ENCODE measurements at places on chromosomes 3 and 15.

DNA sequence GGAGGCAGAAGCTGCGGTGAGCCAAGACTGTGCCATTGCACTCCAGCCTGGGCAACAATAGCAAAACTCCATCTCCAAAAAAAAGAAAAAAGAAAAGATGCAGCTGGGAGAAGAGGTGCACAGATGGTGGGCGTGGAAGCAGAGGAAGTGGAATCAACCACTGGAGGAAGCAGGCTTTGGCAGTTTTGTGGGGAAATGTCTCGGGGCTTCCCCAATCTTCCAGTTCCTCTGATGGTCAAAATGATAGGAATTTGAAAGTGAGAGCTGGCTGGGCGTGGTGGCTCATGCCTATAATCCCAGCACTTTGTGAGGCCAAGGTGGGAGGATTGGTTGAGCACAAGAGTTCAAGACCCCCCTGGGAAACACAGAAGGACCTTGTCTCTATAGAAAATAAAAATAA, 48.1 kb upstream of the SMAD3 start:
- peak; percentile 41 for DNase-seq

- DNase-seq: no peak
These were observed 47.0 kb upstream of the FSTL1 start for GRCh38 chr3:120497818-120498217.

- no peak for DNase-seq
These were observed 9.7 kb upstream of the CXCR6 start for GRCh38 chr3:45933591-45933990.

- peak; percentile 82 for DNase-seq
These were observed 242.2 kb downstream of the SLCO3A1 start for GRCh38 chr15:92095693-92096092.

- no peak for DNase-seq
These were observed 142.8 kb upstream of the PLSCR5 start for GRCh38 chr3:146747928-146748327.

DNA sequence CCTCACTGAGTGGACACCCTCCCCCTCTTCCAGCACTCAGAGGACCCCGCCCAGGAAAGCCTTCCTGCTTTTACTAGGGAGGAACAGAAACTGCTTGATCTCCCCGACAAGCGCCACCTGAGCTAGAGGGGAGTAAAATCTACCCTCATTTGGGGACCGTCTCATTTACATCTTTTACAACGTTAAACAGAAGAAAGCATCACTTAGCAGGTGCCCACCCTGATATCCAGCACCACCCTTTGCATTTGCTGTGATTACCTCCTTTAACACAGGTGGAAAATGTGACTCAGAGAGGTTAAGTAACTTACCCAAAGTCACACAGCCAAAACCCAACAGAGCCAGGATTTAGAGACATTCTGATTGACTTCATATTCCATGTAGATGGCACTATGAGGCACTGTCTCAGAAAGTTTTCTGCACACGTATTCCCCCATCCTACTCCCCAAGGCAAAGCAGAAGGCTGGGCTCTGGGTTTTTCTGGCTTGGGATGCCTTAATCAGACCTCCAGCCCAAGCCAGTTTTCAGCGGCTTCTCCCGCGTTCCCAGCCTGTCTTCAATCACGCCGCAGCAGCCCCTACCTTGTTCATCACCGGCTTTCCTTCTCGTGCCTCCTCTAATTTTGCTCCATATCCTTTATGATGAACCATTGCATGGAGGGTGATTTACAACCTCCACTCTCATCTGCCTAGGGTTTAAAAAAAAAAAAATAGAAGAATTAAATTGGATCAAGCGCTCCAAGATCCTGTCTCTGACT, 314.6 kb upstream of the PROK2 start:
- no peak for DNase-seq

DNA sequence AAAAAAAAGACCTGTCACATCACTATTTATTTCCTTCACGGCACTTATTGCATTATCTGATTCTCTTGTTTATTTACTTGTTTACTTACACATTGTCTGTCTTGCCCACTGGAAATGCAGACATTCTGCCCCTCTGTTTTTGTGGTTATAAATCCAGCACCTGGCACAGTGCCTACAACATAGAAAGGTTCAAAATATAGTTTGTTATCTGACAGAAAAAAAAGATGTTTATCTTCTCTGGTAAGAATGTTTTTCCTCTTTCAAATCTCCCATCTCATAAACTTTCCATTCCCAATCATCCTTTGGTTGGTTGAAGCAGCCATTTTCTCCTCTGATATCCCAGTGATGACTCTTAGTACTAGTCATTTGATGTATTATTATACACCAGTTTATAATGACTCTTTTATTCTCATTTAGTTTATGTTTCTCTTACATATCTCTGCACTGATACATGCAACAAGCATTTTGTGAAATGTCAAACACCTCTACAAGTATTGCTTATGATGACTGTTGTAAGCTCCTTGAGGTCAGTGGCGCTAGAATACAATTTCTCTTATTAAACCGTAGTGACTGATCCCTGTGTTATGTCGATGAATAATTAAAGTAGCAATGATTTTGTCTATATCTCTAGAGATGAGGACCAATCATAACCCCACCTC, 398.4 kb upstream of the TBL1XR1 start:
- DNase-seq: no peak

- DNase-seq: no peak
These were observed 21.4 kb downstream of the RAD54L2 start for GRCh38 chr3:51559961-51560360.

- DNase-seq: no peak
These were observed 11.7 kb downstream of the TF start for GRCh38 chr3:133757701-133758567.

- no peak for DNase-seq
These were observed 11.5 kb downstream of the SEMA7A start for GRCh38 chr15:74422265-74422651.

- DNase-seq: no peak
These were observed 25.8 kb downstream of the SNX1 start for GRCh38 chr15:64121614-64122013.

- DNase-seq: no peak
These were observed 11.1 kb downstream of the LRTM1 start for GRCh38 chr3:54916732-54917131.

DNA sequence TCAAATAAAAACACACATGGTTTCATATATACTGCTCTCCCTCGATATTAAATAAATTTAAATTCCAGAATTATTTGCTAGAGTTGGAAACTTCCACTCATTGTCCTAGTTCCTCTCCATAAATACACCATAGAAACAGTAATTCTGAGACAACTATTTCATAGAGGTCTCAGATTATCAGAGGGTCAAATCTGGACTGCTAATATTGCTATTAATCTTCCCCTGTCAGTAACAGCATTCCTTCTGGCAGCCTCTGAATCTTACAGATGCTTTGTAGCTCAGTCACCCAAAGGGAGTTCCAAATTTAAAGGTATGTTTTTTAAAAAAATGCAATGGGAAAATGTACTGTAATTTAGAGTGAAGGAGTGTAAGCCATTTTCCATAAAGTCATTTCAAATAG, 428.8 kb downstream of the PYDC2 start:
- DNase-seq: no peak

DNA sequence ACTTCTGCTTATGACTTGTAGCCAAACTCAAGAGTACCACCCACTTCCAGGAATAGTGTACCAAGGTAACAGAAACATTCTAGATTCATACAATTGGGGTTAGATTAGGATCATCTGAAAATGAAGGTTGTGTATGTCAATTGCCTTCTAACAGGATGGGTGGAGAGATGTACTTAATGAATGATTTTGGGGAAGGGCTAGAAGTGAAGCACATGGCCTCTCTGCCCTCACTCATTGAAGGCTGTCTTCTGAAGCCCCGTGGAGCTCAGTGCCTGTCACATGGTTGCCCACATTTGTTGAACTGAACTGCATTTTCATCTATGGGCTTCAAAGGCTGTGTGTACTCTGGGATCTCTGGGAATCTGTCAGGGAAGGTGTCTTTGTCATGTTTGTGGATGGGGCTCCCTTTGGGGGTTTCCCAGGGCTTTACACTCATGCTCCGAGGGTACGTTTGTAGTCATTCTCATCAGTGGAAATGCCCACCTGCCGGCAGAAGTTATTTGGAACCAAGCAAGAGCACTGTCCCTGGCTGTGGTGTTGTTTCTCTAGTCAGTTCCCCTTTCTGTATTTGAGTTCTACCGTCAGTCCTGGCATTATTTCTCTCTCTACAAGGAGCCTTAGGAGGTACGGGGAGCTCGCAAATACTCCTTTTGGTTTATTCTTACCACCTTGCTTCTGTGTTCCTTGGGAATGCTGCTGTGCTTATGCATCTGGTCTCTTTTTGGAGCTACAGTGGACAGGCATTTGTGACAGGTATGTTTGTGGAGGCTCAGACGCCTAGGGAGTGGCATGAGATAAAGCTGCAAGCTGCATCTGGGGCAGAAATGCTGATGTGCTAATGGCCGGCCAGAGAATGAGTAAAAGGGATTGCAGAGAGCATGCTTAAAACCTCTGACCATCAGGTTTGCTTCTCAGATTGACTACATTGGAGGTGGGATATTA, 22.4 kb downstream of the CD86 start:
- DNase-seq: peak; percentile 81

- peak; percentile 99 for DNase-seq
These were observed 1.5 kb upstream of the PPM1M start for GRCh38 chr3:52243791-52244628.

DNA sequence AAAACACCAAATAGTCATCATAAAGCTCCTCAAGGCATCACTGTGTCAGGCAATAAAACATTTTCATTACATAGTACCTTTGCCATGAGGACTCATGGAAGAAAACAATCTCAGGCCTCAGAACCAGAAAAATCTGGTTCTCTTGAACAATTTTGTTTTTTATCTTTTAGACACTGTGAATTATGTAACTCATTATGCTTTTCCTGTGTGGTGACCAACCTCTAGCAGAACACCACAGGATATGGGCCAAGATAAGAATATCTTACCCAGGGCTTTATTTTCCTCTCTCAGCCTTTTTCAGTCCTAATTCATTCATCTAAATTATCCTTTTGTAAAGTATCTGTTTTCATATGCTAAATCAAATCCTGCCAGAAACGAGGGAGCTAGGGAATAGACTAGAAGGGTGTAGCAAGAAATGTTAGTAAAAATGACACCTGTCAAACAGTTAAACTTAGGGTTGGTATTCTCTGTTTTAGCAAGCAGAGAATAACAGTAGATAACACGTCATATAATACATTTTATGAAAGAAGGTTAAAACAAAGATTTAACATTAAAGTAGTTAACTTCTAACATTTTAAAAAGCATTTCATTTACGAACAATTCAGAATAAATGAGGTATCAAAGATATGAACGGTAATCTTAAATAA, 111.1 kb downstream of the FBXL22 start:
- DNase-seq: no peak

GRCh38 chr3:177055605-177056571, 141.4 kb downstream of the TBL1XR1 start:
- DNase-seq: no peak

GRCh38 chr15:94290730-94291129, 59.4 kb downstream of the MCTP2 start:
- peak; percentile 67 for DNase-seq

- DNase-seq: no peak
These were observed 187.1 kb upstream of the STT3B start for GRCh38 chr3:31345581-31345980.

DNA sequence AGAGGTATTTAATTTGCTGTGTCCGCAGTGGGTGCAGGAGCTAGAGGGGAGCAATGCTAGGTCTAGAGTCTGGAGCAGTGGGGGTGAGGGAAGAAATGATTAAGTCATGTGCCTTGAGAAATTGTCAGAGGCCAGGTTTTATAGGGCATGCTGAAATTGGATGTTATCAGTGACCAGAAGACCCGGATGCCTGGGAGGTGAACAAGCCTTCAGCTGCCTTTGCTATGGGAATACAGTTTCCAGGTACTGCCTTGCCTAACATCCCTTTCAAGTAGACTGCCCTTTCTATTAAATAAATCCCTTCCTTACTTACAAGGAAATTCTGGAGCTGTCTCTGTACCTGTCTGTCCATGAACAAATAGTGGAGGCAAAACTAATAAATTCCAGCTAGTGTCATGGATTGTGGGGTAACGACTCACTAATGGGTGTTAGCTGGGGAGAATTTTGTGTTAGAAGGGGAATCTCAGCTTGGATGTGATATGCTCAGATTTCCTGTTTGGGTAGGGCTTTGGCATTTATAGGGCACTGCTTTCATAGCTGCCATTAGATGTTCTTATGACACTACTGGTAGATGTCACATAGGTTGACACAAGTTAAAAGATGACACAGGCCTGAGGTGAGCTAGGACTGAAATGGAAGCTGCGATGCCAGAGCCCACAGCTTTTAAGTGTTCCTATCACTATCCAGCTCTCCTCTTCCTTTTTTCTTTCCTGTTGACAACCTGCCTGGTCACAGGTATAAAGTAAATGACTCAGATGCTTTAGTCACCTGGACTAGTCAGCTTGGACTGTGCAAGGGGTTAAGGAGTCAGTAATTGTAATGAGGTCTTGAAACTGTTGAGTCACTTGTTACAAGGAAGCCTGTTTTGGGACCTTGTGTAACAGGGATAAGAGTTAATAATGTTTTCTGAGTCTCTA, 21.3 kb downstream of the CHD2 start:
- peak; percentile 17 for DNase-seq

- DNase-seq: no peak
These were observed 1006.7 kb downstream of the ROBO2 start for GRCh38 chr3:78046566-78046965.

DNA sequence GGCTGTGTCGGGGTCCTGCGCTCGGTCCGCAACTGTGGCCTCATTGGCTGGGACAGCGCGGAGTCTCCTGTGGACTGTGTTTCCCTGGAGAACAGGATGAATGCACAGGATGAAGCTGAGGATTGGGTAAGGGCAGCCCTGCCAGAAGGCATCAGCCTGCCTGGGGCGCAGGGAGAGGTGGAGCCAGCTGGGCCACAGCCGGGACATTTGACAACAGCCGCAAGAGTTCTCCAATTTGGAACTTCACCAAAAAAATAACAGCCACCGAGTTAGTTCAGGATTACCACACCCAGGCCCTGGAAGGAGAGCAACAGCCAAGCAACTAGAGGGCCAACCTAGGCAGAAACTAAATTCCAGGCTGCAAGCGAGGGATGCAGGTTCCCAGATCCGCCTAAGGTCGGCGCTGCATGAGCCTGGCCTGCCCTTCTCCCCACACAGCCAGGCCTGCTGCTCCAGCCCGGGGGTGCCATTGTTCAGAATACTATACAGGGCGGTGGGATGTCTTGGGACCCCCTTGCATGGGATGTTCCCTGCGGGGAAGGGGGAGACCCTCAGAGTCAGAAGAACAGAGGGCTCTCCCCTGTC, 229.3 kb downstream of the OCA2 start:
- no peak for DNase-seq

GRCh38 chr3:111616417-111617105, 21.4 kb upstream of the ZBED2 start:
- DNase-seq: no peak

DNA sequence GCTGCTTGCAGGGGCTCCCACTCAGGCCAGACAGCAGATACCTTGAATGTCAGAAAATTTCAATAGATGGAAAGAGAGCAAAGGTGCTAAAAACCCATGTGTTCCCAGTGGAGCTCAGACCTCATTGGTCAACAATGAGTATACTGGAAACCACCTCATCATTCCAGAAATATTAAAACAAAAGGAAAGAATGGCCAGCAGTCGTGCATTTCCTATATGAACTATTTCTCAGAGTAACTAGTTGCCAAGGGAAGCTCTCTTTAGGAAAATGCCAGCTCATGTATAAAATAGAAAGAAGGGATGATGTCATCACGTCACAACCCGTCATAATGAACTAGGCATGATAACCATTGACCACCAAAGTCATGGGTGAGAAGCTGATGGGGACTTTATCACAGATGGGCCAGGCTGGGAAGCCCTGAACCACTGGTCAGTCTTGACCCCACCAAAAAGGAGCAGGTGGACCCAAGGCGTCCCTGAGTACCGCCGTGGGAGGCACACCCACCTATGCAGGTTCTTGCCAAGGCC, 17.5 kb downstream of the DNAJB8 start:
- no peak for DNase-seq
